ENCODE measurements at places on chromosomes 5 and 9. TPM values are rescaled to one million over a fixed set of nuclear protein-coding genes. Genes with fewer than 3 reads are reported as not detected.
A peak's percentile ranks its signal among the peaks of the same experiment; 100 is the strongest.

DNA sequence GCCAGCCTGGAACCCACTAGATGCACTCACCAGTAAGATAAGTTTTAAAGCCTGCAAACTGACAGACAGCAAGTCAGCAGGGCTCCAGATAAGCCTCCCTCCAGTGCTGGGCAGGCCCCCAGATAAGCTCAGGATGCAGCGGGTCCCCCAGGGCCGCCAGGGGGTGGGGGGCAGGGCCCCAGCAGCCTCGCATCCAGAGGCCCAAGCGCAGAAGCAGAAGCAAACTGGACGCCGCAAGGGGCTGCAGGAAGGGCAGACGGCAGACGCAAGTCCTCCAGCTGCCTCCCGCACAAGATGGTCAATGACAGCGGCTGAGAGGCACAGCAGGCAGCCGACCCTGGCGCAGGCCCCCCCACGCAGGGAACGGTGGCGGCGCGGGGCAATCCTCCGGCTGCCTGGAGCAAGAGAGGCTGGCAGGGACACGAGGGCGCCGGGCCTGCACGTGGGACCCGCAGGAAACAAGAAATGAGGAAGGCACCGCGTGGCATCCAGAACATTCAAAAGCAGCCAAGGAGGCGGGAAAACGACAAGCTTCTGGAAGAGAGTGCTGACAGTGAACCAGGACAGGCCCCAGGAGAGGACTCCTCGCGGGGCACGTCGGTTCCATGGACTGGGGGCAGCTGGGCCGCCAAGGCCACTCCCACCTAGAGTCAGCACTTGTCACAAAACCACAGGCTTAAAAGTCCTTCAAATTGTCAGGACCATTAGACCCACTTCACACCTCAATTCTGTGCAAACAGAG, 49.8 kb downstream of the ROR2 start:
- DNase-seq = no peak
- H3K27ac ChIP-seq = no peak overlapping the region
- H3K27me3 ChIP-seq = no peaks in the 10 kb centered on the region
- H3K36me3 ChIP-seq = no peaks in the 10 kb centered on the region

DNA sequence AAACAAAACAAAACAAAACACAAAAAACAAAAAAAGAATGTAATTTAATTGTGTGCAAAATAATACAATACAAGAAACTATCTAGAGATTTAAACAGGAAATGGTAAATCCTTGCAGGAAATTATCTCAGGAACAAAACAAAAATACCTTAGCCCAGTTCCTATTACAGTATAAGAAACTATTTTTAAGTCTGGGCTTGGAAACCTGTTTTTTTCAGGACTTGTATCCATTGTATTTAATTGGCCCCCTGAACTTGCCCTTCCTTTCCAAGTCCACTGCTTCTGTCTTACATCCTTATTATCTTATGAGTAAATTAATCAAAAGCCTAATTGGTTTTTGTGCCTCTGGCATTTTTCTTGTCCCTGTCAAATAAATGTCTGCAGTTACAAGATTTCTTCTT, 48.5 kb downstream of the ST8SIA4 start:
- H3K27me3 ChIP-seq = 0 out of 2 replicates have a peak, but pooled peaks cover 4% of the 10 kb centered on the region
- no peak overlapping the region for H3K4me3 ChIP-seq
- no peaks in the 10 kb centered on the region for H3K36me3 ChIP-seq

Gene TTC16
- not detected for total RNA-seq

DNA sequence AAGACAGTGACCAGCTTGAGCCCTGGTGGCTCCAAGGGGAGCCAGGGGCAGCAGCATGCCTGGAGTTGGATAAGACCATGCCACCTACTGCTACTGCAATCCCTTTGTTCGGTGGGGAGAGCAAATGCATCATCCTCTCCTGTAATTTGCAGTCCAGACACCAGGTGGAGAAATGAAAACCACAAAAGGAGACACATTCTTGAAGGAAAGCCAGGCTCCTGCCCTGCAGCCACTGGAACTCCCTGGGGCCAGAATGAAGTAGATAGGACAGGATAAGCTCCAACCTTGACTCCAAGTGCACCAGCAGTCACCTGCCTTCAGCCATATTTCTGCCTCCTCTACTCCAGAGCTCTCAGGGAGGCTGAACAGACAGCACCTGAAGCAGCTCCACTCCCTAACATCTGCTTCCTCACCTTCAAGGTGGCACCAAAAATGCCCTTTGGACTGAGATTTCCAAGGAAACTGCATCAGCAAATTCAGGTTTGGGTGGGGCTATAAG, 65.1 kb upstream of the IQGAP2 start:
- H3K27ac ChIP-seq = no peak overlapping the region
- peaks cover 6% of the 10 kb centered on the region for H3K27me3 ChIP-seq
- H3K4me1 ChIP-seq = no peaks in the 10 kb centered on the region
- H3K36me3 ChIP-seq = no peaks in the 10 kb centered on the region

Gene PCDHB2
- total RNA-seq = 7.6 TPM

DNA sequence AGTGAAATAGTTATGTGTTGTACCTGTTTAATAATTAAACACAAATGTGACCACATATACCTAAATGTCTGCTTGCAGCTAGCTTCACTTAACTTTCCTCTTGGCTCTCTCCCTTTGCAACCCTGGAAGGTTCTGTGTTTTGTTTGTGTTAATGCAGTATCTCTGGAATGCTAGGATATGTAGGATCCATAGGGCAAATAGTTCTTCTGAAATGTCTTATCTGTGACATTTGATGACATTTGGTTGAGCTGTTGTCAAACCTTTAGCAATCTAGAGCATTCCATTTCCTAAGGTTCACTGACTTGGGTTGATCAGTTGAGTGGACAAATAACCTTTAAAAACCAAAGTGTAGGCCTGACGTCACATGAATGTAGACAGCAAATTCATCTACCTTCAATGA, 21.8 kb downstream of the CTNNA1 start:
- H3K4me3 ChIP-seq = no peak overlapping the region
- no peak overlapping the region for H3K27ac ChIP-seq
- DNase-seq = no peak
- H3K36me3 ChIP-seq = peaks cover 46% of the 10 kb centered on the region
- no peaks in the 10 kb centered on the region for H3K4me1 ChIP-seq

DNA sequence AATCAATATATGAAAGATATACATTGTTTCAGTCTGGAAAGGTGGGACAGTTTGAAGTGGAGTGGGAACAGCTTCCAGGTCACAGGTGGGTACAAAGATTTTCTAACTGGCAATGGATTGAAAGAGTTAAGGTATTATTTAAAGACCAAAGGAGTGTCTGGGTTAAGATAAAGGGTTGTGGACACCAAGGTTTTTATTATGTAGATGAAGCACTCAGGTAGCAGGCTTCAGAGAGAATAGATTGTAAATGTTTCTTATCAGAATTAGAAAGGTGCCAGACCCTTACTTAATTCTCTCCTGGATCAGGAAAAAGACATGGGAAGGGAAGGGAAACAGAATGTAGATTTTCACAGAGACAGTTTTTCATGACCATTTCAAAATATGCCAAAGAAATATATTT, 1174.8 kb downstream of the MAT2B start:
- H3K36me3 ChIP-seq = no peaks in the 10 kb centered on the region
- H3K27ac ChIP-seq = no peak overlapping the region
- no peak overlapping the region for H3K4me3 ChIP-seq
- no peaks in the 10 kb centered on the region for H3K27me3 ChIP-seq
- no peak for DNase-seq
- no peaks in the 10 kb centered on the region for H3K4me1 ChIP-seq

DNA sequence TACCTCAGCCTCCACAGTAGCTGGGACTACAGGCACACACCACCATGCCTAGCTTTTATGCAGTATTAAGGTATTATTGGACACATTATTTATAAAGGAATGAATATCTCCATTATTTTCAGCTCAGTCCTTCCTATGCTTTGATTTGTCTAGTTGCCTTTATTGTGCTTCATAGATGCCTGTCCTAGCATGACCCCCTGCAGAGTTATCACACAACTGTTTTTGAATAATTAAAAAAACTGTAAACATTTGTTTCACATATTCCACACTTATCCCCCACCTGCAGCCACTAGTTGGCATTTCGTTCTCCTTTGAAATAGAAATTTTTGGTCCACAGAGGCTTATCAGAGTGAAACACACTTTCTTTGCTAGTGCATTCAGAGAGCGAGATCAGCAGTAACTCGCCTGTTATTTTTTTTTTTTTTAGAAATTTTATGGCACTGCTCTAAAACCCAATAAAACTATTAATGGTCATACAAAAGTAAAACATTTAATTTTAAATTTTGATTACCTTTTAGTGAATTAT, 151.8 kb upstream of the RASA1 start:
- H3K27ac ChIP-seq = no peak overlapping the region
- no peak for DNase-seq

- H3K36me3 ChIP-seq = no peaks in the 10 kb centered on the region
- no peak overlapping the region for H3K27ac ChIP-seq
- no peaks in the 10 kb centered on the region for H3K4me1 ChIP-seq
- 0 out of 2 replicates have a peak, but pooled peaks cover 2% of the 10 kb centered on the region for H3K27me3 ChIP-seq
- no peak overlapping the region for H3K4me3 ChIP-seq
These were observed 168.4 kb upstream of the GDNF start for GRCh38 chr5:38008198-38008597.

Gene GPR21
- total RNA-seq = not detected

Gene ZNF608
- total RNA-seq = 17.2 TPM

DNA sequence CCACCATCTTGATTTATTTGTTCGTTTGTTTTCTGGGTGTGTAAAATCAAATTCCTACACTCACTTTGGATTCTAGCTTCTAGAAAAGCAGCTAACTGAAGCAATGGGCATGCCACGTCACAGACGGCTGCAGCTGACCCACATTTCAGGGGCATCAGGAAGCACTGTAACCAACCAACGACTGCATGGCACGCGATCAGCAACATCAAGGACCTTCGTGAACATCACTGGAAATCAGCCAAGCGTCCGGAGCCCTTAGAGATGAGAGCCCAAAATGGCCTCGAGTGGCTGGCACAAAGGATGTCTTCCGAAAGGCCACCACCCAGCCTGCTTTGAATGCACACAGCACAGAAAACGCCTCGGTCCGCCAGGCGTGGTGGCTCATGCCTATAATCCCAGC, 191.1 kb downstream of the OLFM1 start:
- no peaks in the 10 kb centered on the region for H3K4me1 ChIP-seq
- DNase-seq = no peak
- no peak overlapping the region for H3K4me3 ChIP-seq
- no peaks in the 10 kb centered on the region for H3K36me3 ChIP-seq
- no peak overlapping the region for H3K27ac ChIP-seq
- no peaks in the 10 kb centered on the region for H3K27me3 ChIP-seq

GRCh38 chr9:38276771-38277439, 115.6 kb upstream of the ALDH1B1 start:
- no peak overlapping the region for H3K4me3 ChIP-seq
- H3K36me3 ChIP-seq = no peaks in the 10 kb centered on the region
- H3K4me1 ChIP-seq = no peaks in the 10 kb centered on the region

Gene RAI14
- 30.6 TPM for total RNA-seq

Gene C9
- total RNA-seq = not detected

Gene BSPRY
- not detected for total RNA-seq

DNA sequence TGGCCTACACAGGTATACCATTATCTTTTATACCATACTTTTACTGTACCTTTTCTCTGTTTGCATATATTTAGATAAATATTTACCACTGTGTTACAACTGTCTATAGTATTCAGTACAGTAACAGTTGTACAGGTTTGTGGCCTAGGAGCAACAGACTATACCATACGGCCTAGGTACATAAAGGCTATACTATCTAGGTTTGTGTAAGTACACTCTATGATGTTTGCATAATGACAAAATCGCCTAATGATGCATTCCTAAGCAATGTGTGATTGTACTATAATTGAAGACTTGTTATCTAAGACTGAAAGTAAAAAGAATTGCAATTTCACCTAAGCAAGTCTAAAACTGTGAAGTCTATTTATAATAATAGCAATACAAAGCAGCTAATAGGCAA, 3.9 kb downstream of the C9orf72 start:
- H3K4me3 ChIP-seq = no peak overlapping the region
- no peaks in the 10 kb centered on the region for H3K36me3 ChIP-seq
- peaks cover 3% of the 10 kb centered on the region for H3K4me1 ChIP-seq
- no peaks in the 10 kb centered on the region for H3K27me3 ChIP-seq
- no peak overlapping the region for H3K27ac ChIP-seq

DNA sequence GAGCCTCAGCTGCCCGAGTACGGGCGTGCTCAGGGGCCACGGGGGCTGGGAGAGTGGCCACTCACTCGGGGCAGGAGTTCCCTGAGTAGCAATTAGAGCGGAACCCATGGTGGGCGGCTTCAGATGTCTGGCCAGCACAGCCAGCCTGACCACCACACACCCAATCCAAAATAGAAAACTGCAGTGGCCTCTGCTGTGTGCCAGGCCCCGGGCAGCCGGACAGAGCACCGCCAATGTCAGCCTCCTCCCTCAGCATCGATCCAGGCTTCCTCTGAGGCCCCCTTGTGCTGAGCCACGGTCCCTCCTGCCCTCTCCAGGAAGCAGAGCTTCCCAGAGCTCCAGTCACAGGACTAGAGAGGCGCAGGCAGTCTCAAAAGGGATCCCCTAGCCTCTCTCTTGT, 2.7 kb downstream of the ADAMTS2 start:
- no peaks in the 10 kb centered on the region for H3K36me3 ChIP-seq
- H3K27me3 ChIP-seq = no peaks in the 10 kb centered on the region

DNA sequence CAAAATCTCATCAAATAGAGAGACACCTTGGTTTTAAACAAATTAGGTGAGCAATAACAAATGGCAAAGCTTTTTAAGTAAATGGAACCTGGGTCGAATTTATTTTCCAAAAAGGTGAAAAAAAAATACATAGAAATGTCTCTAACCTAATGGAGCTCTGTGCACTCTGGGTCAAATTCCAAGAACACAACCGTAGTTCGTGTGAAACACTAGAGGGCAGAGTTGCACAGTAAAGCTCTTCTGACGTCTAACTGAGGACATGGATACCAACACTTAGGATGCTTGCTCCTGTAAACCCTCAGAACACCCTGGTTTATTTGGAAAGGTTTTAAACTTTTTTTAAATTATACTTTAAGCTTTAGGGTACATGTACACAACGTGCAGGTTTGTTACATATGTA, 18.9 kb downstream of the MARCHF11 start:
- peak; percentile 14 for DNase-seq
- 0 out of 2 replicates have a peak, but pooled peaks cover 4% of the 10 kb centered on the region for H3K27me3 ChIP-seq
- H3K27ac ChIP-seq = no peak overlapping the region
- no peak overlapping the region for H3K4me3 ChIP-seq

DNA sequence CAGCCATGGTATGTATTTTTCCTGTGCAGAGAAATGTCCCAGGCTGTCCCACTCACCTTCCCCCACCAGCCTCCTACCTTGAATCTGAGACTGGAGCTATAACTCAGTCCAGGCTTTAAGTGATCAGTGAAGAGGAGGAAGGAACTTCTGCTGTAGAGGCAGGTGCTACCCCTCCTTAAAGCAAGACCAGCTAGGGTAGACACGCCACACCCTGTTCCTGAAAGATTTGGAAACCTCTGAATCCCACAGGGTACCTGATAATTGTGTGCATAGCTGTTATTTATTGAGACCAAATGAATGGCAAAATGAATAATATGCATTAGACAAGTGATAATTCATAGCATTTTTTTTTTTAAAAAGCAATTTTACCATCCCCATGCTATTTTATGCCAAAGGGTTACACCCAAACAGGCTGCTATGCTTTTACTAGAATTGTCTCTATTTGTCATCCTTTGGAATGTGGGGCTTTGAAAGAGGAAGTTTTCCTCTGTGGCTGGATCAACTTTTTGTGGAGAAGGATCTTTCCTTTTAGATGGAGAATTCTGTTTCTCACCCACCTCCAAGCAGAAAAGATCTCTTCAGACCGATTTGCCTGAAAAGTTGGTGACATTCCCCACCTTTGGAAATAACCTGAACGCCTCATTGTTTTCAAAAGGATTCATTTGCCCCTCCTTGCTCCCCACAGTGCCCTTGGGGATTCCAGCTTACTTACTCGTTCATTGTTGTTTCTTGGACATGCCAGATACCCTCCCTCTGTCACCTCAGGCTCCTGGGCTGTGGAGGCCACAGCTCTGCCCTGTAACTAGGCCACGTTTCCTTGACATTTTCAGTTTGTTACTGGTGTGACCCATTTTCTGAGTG, 248.7 kb downstream of the NR3C1 start:
- peaks cover 48% of the 10 kb centered on the region for H3K4me1 ChIP-seq
- 0 out of 2 replicates have a peak, but pooled peaks cover 2% of the 10 kb centered on the region for H3K36me3 ChIP-seq
- no peak overlapping the region for H3K4me3 ChIP-seq

Gene C5
- 2.4 TPM for total RNA-seq

Gene SHISAL2B
- not detected for total RNA-seq

Gene KIAA1958
- 0.09 TPM for total RNA-seq
